ENCODE measurements at places on chromosomes 16 and 17.

- no peak for DNase-seq
Observed at GRCh38 chr17:45383003-45383402, 49.7 kb downstream of the ARHGAP27 start.

DNA sequence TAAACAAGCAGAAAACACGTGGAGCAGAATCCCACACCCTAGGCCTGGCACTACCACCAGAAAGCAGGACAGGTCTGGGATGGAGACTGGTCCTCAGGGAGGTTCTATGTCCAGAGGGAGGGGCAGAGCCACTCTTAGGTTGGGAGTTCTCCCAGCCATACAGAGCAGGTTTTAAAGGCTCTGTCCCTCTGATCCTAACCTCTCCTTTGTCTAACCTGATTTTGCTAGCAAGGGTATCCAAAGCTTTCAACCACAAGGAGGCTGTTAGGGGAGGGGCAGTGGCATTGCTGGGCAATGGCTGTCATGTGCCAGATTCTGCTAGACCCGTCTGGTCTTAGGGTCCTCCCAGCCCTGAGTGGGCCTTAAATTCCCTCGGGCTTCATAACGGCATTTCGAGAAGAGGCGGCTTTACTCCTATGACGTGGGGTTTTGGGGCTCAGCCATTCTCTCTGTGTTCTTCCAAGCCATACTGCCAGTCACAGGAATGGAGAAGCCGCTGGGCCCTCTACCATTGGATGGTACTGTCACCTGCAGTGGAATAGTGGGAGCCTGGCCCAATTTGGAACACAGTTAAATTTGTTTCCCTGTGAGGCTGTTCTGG lies 5.7 kb downstream of the TPPP3 start:
- no peak for DNase-seq

- no peak for DNase-seq
Observed at GRCh38 chr17:50642722-50643656, 8.3 kb downstream of the ABCC3 start.

DNA sequence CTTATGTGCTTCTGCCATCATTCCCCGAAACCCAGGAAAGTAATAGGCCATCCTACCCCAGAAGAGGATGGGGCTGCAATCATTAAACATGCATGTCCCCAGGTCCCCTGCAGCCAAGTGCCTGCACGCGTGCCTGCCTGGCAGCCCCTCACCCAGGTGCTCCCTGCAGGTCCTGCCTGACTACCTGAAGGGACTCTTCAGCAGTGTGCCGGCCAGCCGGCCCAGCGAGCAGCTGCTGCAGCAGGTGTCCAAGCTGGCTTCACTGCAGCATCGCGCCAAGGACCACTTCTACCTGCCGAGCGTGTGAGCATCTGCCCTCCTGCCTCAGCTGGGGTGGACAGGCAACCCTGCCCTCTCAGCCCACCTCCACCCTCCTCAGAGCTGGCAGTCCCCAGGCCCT lies 16.2 kb upstream of the ALKBH5 start:
- DNase-seq, result no peak

DNA sequence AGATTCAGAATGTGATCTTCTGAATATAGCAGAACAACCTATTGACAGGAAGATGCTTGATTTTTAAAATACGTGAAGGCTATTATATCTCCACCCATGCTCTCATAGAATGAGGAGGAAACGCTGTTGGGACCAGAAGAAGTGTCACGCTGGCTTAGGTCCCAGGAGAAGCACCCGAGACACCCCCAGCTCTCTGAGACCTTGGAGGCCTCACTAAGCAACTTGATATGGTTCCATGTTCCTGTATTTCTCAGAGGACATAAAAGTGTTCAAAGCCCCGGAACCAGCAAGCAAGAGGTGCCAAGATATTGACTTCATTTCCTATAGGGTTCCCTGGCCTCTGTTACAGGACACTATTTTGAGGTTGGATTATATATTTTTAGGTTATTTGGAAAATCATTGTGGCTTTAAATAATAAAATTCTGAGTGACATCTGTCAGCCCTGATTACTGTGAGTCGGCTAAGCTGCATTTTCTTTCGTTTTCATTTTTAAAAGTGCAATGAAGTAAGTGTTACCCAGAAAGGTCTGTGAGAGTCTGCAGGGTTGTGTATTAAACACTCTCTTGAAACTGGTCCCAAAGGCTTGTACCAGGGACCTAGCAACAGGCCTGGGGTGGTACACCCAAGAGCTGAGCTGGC lies 400.0 kb downstream of the SOX9 start:
- DNase-seq, result no peak

DNA sequence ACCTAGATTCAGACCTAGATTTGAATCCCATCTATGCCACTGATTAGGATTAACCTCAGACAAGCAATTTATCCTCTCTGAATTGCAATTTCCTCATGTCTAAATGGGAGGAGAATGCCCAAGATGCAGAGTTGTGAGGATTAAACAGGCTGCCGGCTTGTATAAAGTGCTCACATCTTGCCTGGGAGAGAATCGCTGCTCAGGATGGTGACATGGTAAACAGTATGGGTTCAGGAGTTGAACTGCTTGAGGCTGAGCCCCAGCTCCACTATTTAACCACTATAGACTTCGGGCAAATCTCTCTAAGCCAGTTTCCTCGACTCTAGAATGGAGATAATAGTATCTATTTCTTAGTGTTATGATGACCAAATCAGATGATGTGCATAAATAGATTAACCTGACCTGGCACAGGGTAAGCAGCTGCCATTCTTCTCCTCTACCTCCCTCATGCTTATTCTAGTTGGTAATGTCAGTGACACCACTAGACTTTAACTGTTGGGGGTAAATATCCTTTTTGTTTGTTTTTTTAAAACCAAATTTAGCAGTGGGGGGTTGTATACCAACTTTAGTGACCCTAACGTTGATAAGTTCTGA lies 732 bp upstream of the RPL27 start:
- no peak for DNase-seq

DNA sequence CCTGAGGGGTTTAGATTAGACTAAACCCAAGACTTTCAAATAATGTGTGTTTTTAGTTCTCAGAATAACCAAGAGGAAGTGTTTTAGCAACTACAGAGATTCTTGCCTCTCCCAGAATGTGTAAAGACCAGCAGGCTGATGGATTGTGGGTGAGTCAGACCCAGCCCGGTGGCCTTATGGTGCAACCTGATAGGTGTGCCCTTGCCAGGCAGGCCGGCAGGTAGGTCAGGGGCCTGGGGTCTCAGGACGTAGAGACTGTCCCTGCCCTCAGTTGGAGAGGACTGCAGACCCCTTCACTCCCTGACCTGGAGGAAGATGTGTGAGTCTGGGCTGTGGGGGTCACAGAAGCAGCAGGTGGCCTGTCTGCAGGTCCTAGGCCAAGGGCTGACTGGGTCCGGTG lies 47.2 kb upstream of the ACSF3 start:
- DNase-seq, result no peak

- peak; percentile 29 for DNase-seq
Observed at GRCh38 chr17:828761-829160, 46.6 kb downstream of the MRM3 start.

GRCh38 chr16:4314532-4315185 lies 1.2 kb upstream of the GLIS2 start:
- DNase-seq, result peak; percentile 75
